ENCODE measurements at places on chromosomes 5 and 9.

GRCh38 chr5:54514841-54515432, 2.6 kb upstream of the SNX18 start:
- no peak for DNase-seq

DNA sequence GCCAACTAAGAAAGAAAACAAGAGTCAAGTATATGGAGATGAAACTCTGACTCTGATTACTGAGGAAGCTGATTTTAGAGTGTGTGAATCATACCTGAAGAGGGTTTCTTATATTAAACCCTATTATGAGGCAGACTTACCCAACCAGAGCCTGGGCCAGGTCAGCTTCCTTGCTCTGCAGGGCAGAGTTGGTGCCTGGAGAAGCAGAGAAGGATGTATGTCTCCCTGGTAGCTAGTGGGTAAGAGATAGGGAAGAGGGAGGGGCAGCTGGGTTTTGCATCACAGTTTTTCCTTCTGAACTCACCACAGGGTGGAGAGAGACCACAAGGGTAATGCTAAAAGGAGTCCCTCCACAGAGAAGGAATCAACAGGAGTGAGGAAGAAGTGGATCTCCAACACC, 104.1 kb downstream of the CMYA5 start:
- DNase-seq: no peak

GRCh38 chr9:127162046-127162863, 39.8 kb upstream of the ANGPTL2 start:
- DNase-seq: no peak

DNA sequence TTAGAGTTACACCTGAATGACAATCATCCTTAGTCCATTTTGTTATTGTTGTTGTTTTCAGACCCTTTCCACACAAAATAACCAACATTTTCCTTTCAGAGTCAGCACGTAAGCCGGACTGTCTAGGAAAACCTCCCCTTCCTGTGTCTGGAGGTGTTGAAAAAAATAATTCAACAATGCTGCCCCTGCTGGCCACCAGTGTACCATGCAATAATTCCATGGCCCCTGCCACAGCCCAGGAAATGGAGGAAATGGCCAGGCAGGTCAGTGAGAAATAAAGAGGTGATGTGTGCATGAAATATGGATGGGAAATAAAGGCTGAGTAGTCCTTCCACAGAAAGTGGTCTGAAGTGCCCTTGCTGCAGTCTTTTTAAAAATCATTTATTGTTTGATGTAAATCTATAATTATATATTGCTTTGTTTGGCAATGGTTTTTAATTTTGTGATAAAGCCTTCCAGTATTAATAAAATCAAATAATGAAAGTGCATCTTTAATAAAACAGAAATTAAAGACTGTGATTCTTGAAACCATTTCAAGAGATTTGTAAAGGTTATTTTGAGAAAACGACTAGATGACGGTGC, 152.8 kb upstream of the PAPPA start:
- no peak for DNase-seq

GRCh38 chr5:127006744-127007143, 23.6 kb downstream of the MARCHF3 start:
- no peak for DNase-seq

GRCh38 chr9:108105885-108106284, 616.3 kb upstream of the KLF4 start:
- DNase-seq: no peak

GRCh38 chr9:21685502-21685901, 116.9 kb upstream of the MTAP start:
- no peak for DNase-seq

DNA sequence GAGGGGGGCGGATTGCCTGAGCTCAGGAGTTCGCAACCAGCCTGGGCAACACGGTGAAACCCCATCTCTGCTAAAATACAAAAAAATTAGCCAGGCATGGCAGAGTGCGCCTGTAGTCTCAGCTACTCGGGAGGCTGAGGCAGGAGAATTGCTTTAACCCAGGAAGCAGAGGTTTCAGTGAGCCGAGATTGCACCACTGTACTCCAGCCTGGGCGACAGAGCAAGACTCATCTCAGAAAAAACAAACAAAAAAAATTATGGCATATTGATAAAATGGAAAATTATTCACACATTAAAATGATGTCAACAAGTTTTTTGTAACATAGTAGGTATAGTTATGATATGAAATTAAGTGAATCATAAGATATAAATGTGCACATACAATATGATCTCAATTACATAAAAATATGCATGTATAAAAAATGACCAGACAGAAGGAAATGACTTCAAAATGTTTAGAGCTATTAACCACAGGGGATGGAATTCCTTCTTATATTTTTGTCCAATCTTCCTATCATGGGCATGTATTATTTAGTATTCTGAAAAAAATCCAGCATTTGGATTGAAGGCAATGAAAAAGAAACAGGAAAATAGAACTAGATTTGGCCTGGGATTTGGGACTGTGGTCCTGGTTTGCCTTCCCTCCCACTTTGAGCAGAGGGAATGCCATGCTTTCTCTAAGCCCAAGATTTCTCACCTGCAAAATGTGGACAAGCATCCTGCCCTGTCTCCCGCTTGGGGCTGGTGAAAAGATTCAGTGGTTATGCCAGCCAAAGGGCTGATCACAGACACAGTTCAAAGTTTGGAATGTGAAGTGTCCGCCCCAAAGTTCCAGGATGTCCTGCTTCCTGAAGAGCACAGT, 19.5 kb downstream of the SPAAR start:
- no peak for DNase-seq

- no peak for DNase-seq
Observed at GRCh38 chr9:71552480-71552879, 215.8 kb downstream of the CEMIP2 start.

DNA sequence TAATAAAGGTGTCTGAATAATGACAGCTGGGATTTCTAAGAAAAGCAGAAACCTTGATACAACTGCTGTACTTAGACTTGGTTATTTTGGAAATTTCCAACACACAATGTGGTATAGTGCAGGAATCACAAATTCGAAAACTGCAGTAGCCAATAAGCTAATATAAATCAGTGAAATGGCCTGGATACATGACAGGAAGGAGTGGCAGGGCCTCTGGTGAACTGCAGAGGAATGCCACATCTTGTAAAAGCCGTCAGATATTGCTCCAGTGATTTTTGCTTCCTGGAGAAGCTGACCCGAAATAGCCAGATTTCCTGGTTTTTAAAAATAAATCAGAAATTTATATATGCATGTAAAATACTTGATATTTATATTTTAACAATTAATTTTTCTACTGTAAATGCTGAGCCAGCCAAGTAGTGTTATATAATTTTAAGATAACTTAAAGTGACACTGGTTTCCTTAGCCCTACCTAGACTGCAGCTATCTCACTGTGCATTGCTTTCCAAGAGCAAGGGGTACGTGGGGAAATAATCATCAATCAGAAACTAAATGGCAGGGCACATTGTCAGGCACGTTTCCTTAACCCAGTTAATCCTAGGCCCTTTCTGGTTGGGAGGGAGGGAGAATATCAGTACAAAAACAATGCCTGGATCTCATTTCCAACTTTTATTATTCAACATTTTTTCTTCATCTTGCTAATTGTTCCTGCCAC, 182.4 kb downstream of the RASEF start:
- DNase-seq: no peak

GRCh38 chr9:78575081-78575480, 278.2 kb downstream of the PSAT1 start:
- DNase-seq: no peak

DNA sequence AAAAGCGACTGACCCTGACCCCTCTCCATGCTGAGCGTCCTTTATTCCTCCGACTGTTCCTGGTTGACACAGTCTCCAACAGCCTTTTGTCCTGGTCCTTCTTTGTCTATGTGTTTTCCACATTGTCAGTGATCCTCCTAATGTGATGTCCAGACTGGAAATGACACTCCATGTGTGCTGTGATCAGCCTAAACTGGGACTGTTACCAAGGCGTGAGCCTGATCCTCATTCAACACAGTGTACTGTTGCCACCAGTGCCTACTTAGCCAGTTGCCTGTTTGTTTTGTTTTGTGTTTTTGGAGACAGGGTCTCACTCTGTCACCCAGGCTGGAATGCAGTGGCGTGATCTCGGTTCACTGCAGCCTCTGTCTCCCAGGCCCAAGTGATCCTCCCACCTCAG, 192.1 kb downstream of the GOLPH3 start:
- DNase-seq: no peak

DNA sequence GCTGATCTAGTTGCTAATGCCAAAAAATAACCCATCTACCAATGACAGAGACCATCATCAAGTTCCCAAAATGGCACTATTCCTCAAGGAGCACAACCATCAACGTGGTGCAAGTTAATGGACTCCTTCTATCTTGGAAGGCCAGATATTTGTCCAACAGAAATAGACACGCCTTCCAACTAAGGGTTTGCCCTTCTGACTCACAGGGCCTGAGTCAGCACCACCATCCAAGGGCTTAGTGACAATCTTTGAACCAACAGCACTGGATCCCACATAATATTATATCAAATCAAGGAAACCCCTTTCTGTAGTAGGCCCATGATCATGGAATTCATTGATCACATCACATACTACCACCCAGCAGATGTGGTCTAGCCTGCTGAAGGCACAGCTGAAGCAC, 84.3 kb downstream of the MED27 start:
- no peak for DNase-seq

DNA sequence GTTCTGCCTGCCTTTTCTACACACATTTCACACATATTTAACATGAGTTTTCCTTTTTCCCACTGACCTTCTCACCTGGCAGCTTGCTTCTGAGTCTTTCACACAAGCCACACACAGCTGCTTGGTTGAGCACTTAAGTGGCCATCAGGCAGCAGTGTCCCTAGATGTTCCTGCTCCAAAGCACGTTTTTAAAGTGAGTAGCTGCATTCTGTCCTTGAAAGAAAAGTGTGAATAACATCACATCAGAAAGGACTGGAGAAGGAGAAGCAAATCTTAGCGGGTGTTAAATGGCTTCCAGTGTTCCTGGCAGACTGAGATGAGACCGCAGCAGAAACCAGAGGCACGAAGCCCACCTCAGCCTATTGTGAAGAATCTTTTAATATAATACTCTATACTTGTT, 209.2 kb upstream of the IRX4 start:
- DNase-seq: no peak

- DNase-seq: no peak
Observed at GRCh38 chr5:53560028-53560427, 411 bp upstream of the NDUFS4 start.

- no peak for DNase-seq
Observed at GRCh38 chr9:35679766-35680330, 6.1 kb downstream of the CA9 start.

DNA sequence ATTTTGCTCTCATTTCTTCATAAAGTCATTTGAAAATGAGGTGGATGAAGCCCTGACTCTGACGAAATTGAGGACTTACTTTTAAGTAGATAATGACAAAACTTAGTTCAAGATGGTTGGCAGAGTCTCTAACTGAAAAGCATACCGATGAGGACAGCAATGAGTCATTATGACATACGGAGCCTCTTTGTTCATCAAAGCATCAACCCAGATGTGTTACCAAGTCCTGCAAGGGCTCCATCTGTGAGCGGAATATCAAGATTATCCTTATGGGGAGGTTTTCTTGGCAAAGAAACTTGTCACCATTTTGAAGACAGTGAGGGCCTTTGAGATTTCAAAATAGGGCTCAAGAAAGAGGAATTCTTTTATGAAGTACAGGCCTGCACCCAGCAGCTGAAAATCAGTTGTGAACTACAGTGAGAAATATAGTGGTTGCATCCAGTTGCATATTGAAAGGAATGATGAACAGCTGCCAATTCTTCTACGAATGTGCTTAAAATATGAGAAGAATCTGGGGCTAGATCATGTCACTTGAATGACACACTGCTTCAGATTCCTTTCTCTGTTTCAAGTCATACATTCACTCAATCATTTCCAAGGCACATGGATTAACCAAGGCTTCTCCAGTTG, 86.6 kb upstream of the SLC24A2 start:
- no peak for DNase-seq

DNA sequence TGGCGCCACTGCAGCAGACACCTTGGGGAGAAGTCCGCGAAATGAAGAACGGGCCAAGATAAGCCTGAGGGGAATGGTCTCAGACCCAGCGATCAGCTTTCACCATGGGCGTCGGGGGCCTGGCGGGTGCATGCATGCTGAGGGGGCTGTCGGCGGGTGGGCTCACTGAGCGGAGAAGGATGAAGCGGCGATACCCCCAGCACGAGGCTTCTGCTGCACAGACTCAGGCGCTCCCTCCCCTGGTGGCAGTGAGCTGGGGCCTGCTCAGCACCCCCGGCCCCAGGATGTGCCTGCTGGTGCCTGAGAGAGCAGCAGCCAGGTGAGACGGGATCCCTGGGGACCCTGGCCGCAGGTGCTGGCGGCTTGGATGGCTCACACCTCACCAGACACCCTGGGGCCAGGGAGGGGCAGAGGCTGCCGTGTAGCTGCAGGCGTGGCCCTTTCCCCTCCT, 31.2 kb downstream of the CEP72 start:
- no peak for DNase-seq

GRCh38 chr5:17413691-17414090, 84.3 kb upstream of the TAF11L2 start:
- no peak for DNase-seq

DNA sequence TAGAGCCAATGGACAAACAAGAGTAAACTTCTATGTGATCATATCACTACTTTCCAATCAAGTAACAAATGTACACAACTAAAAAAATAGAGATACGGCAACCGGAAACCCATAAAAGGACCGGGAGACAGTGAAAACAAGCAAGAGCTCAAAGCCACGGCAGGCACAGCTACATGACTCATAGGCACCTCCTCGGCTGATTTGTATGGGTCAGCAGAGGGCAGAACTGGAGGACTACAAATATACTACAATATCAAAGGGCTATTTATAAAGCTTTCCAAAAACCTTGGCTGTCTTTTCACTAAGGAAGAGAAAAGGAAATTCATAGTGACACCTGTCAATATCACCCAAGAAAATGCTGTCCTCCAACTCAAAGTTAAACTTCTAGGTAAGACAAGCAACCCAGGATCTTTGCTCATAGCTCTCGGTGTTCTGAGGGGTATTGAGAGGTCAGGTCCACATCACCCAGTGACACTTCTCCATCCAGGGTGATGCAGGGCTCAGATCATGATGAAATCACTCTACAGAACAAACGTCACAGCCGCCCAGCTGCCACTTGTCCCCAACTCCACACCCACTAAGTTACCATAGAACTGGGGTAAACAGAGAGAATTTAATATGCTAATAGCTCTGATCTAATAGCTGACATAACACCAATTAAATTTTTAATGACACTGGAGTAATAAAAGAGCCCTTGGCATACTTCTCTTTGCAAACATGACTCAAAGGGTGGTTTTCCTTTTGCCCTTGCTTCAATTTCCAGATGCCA, 41.3 kb downstream of the PFDN1 start:
- peak; percentile 62 for DNase-seq

- no peak for DNase-seq
Observed at GRCh38 chr9:31005086-31005665, 1379.3 kb upstream of the ACO1 start.

GRCh38 chr5:57863661-57864060, 381.1 kb upstream of the ACTBL2 start:
- DNase-seq: no peak

GRCh38 chr9:134547161-134548100, 94.2 kb upstream of the COL5A1 start:
- no peak for DNase-seq

GRCh38 chr5:159452480-159453167, 122.3 kb upstream of the IL12B start:
- no peak for DNase-seq
